ENCODE measurements at places on chromosomes 7 and 10.
A peak's percentile ranks its signal among the peaks of the same experiment; 100 is the strongest.

DNA sequence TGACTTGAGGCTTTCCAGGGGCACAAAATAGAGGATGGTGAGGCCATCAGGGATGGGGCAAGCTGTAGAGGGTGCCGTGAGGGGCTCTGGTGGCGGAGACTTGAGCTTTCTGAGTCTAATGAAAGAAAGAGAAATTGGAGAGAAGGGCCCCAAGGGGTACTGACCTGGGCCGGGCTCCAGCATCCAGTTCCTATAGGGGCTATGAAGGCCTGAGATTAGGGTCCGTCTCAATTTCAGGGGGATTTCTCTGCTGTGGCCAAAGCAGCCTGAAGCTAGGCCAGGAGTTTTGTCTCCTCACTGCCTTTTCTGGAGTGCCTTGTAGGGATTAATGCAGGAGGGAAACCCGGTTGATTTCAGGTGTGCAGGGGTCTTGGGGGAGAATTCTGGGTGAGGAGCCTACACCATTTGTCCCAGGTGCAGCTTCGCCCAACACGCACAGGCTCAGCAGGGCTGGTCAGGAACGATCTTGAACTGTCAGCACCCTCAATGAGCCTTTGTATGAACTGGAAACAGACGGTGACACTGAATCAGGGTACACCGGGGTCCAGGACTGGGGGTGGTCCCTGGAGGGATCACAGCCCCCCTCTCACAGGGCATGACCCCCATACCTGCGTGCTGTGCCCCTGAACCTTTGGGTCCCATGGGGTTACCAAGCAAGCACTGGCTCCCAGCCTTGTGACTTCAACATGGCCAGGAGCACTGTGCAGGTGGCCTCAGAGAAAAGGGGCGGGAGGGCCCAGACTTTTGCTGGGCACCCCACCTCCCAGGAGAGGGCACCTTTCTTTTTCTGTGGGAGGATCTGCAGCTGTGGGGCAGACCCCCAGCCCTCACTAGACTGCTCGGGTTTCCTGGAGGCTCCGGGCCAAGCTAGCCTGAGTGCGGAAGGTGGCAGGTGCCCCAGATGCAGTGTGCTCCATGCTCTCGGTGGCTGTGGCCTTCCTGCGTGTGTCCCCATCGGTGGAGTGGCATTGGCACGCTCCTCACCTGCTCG, 122.9 kb upstream of the RET start:
- DNase-seq, result no peak

DNA sequence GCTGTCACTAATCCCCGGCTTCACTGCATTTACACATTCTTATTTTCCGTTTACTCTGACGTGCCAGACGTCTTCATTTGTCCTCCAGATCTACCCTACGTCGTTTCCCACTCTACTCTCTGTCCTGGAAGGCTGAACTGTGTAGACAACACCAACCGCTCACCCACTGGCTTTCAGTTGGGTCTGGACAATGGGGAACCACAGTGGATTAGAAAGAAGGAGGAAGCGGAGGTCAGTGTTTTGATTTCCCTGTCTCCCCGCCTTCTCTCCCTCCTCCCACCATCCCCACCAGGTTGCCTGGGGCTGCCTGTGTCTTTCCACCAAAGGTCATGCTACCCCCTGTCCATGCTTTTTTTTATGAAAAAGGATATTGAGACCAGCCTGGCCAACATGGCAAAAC, 14.0 kb upstream of the CTBP2 start:
- no peak for DNase-seq

- DNase-seq, result no peak
These were observed 93.1 kb downstream of the ZMYND11 start for GRCh38 chr10:228366-228765.

GRCh38 chr7:88101769-88102168, 118.1 kb downstream of the SRI start:
- DNase-seq, result no peak

DNA sequence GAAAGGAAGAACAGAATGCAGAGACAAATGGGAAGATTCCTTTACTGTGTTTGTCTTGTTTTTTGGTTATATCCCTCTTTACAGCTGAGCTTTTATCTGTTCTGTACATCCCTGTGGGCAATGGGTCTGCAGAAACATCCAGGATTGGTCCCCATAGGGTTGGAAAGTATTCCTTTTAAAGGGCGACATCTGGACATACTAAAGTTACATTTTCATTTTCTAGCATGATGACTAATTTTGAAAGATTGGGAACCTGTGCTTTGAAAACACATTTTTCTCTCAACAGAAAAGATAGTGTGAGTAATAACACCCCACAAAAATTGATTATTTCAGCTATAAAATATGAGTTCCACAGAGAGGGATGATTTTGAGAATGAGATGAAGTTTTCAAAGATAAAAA, 435.8 kb downstream of the GPAM start:
- DNase-seq, result no peak

DNA sequence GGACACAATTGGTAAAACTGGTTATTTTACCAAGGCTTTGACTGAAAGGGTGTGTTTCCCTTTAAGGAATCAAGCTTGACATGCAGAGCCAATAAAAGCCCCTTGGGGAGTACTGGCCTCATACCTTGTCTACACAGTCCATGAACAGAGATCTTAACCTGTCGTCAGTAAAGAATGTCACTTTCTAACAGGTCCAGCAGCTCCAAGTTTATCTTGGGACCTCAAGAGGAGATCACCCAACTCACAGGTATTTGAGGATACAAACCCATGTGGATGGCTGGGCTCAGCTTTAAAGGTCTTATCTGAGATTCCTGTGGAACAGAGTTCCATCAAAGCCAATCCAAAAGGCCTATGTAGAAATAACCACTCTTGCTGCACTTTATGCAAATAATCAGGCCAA, 61.3 kb downstream of the COA1 start:
- DNase-seq, result no peak

- no peak for DNase-seq
These were observed 282.8 kb downstream of the GPR158 start for GRCh38 chr10:25457552-25457951.

DNA sequence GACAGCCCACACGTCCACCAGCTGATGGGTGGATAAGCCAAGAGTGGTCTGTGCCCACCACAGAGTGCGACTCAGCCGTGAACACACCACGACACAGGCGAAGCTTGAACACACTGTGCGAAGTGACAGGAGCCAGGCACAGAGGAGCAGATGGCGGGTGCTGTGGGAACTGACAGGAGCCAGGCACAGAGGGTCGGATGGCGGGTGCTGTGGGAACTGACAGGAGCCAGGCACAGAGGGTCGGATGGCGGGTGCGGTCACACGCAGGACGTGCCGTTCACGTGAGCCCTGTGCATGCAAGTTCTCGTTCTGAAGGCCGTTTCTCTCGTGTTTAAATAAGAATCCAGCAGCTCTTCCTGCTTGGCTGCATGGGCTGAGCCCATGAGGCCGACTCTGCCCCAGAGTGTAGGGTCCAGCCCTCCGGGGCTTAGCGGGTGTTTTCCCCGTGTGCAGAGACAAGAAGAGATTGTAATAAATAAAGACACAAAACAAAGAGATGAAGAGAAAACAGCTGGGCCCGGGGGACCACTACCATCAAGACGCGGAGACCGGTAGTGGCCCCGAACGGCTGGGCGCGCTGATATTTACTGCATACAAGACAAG, 5.9 kb upstream of the ADAP1 start:
- DNase-seq, result no peak

GRCh38 chr7:34073676-34074075, 168.3 kb downstream of the BMPER start:
- no peak for DNase-seq

GRCh38 chr10:95845411-95845810, 62.4 kb upstream of the CC2D2B start:
- DNase-seq, result no peak

- DNase-seq, result no peak
These were observed 289.5 kb upstream of the MKLN1 start for GRCh38 chr7:131038153-131038552.

DNA sequence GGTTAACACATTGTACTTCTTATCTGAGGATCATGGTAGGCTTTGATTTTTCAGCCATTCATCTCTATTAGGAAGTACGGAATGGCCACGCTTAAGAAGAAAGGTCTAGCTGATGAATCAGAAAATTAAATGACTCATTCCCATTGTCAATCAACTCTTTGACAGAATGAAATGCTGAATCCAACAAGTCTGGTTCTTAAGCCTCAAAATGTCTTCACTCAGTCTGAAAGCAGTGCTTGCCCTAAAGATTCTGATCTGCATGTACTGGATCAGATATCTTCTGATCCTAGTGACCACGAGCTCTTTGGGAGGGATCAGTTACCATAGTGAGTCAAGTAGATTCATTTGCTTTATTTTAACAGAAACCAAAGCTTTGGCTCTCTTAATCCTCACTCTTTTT, 5.7 kb upstream of the CELF2 start:
- no peak for DNase-seq

- no peak for DNase-seq
These were observed 41.4 kb upstream of the BET1 start for GRCh38 chr7:94045581-94045980.

GRCh38 chr10:14673189-14673861, 101.4 kb downstream of the FAM107B start:
- DNase-seq, result no peak

- no peak for DNase-seq
These were observed 136.3 kb upstream of the ANK3 start for GRCh38 chr10:60525716-60526585.

DNA sequence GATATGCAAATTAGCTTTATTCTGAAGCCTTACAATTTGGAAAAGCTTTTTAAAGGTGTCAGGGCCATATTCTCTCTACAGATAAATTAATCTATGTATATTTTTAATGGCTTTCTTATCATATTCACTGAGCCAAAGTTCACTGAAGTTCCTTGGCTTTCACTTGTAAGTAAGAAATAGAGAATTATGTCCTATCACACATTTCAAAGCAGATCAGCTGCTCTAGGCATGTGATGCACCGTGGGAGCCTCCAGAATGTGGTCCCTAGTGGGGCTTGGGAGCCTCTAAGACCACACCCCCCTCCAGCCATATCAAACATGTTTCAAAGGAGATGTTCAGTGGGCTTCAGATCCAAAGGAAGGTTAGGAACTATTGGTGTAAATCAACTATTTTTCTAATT, 51.5 kb downstream of the LAMB4 start:
- DNase-seq, result no peak

- DNase-seq, result no peak
These were observed 159.2 kb upstream of the PLXNA4 start for GRCh38 chr7:132735476-132735875.

DNA sequence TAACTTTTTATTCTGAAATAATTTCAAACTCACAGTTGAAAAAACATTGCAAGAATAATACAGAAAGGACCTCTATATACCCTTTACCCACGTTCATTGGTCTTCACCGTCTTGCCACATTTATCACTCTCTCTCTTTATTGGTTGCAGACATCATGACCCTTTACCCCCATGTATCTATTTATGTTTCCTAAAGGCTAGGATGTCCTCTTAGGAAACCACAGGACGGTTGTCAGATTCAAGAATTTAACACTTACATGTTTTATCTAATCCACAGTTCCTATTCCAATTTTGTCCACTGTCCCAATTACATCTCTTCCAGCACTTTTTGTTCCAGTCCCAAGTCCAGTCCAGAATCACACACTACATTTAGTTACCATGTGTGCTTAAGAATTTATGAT, 67.6 kb upstream of the FGFR2 start:
- DNase-seq, result no peak

GRCh38 chr7:67716729-67717128, 720.1 kb downstream of the TYW1 start:
- DNase-seq, result peak; percentile 9

GRCh38 chr10:111137007-111137406, 60.2 kb downstream of the ADRA2A start:
- DNase-seq, result no peak

- no peak for DNase-seq
These were observed 216.9 kb downstream of the SORCS1 start for GRCh38 chr10:106947643-106948042.
